ENCODE measurements at places on chromosomes 13 and 19. TPM values are rescaled to one million over a fixed set of nuclear protein-coding genes. Genes with fewer than 3 reads are reported as not detected.

DNA sequence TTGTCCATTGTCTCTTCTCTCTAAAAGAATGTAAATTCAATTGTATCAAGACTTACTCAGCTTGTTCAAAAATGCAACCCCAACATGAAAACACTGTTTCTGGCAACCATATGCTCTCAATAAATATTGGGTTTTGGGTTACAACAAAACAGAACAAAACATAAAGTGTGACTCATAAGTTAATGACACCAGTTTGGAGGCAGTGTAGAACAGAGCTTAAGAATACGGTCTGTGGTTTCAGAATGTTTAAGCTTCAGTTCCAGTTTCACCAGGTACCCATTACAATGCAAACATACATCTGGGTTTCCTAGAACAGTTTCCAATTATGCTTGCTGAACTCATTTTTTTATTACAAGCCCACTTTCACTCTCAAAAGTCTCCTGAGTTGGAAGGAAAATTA is 285.8 kb upstream of the PCDH9 start:
- no peaks in the 10 kb centered on the region for H3K36me3 ChIP-seq
- no peaks in the 10 kb centered on the region for H3K27me3 ChIP-seq
- no peak overlapping the region for H3K4me3 ChIP-seq
- no peak for DNase-seq
- H3K27ac ChIP-seq = no peak overlapping the region
- no peaks in the 10 kb centered on the region for H3K4me1 ChIP-seq

DNA sequence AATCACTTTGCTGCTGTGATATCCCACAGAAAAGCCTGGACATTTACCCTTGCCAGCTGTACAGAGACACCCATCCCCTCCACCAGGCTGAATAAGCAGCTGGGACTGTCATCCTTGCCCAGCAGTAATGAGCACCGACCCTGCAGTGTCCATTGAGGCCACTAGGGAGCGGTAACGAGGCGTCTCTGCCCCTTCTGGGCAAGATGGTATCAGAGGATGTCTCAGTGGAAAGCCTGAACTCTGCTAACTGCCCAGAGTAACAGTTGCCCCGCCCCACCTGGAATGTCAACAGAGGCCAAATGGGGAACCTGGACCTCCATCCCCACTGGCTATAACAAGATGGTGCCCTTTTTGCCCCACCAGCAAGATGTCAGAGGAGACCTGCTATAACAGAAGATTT is 22.8 kb upstream of the CEACAM20 start:
- no peaks in the 10 kb centered on the region for H3K27me3 ChIP-seq
- no peak overlapping the region for H3K4me3 ChIP-seq
- no peak for DNase-seq
- no peak overlapping the region for H3K27ac ChIP-seq

The OR10H1 gene
- not detected for total RNA-seq

- no peaks in the 10 kb centered on the region for H3K27me3 ChIP-seq
- H3K27ac ChIP-seq = no peak overlapping the region
- no peak for DNase-seq
- no peaks in the 10 kb centered on the region for H3K36me3 ChIP-seq
These were observed 43.3 kb upstream of the PEPD start for GRCh38 chr19:33564836-33565338.

DNA sequence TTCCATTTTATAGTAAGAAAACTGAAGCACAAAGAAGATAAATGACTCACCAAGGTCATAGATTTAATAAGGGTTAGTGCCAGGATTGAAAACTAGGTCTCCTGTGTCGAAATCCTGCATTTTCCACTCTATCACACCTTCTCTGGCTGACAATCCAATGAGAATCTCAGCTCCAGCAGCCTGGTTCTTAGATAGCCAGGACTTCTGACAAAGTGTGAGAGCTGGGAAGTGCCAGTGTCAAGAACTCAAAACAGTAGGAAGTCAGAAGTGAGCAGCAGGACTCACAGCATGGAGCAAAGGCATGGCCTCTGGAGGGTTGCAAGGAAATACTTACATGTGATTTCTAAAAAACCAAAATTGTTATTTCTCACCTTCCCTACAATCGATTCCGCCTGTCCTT is 24.3 kb downstream of the KCTD12 start:
- no peak overlapping the region for H3K27ac ChIP-seq
- H3K4me1 ChIP-seq = no peaks in the 10 kb centered on the region
- H3K36me3 ChIP-seq = no peaks in the 10 kb centered on the region
- no peak for DNase-seq
- no peak overlapping the region for H3K4me3 ChIP-seq

DNA sequence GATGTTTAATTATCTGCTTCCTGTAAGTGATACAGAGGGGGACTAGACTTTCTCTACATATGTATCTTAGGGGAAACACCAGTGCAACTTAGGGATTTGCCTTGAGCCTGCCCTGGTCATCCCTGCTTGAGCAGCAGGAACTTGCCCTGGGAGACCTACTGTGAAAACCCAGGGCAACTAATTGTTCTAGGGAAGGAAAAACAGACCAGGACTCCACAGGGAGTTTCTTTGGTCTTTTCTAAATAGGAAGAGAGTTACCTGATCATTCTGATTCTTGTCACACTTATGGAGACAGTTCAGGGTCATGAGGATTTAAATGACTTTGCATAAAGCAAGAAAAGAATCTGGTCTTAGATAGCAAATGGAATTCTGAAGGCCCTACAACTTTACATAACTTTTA is 89.1 kb downstream of the WASF3 start:
- no peaks in the 10 kb centered on the region for H3K4me1 ChIP-seq
- no peak overlapping the region for H3K27ac ChIP-seq
- no peaks in the 10 kb centered on the region for H3K36me3 ChIP-seq
- H3K27me3 ChIP-seq = 0 out of 2 replicates have a peak, but pooled peaks cover 1% of the 10 kb centered on the region
- no peak overlapping the region for H3K4me3 ChIP-seq

The NCAN gene
- not detected for total RNA-seq

The SMIM44 gene
- not detected for total RNA-seq

DNA sequence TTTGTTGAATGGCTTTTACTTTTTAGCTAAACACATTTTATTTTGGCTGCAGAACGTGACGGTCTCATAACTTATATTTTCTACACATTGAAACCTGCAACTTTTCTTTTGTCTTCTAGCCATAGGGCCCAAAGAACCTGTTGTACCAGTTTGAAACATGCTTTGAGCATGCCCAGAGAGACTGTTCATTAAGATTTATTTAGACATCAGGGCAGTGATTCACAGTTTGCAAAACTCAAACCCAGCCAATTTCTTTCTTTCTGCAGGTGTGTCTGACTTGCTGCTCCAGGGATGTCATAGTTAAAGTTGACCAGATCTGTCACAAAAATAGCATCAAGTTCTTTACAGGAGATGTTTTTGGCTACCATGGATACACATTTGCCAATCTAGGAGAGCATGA is 22.0 kb downstream of the SAE1 start:
- peaks cover 3% of the 10 kb centered on the region for H3K36me3 ChIP-seq
- H3K27ac ChIP-seq = peak overlapping the region; percentile 31
- H3K4me1 ChIP-seq = peaks cover 33% of the 10 kb centered on the region
- DNase-seq = no peak
- H3K27me3 ChIP-seq = no peaks in the 10 kb centered on the region
- no peak overlapping the region for H3K4me3 ChIP-seq

The CNMD gene
- not detected for total RNA-seq

The BST2 gene
- 98.4 TPM for total RNA-seq

- DNase-seq = no peak
- peaks cover 11% of the 10 kb centered on the region for H3K36me3 ChIP-seq
- peak overlapping the region; percentile 76 for H3K4me3 ChIP-seq
- peaks cover 24% of the 10 kb centered on the region for H3K4me1 ChIP-seq
- no peaks in the 10 kb centered on the region for H3K27me3 ChIP-seq
These were observed 2.4 kb downstream of the GDF15 start for GRCh38 chr19:18388100-18388959.

GRCh38 chr19:31716826-31717225 is 367.6 kb upstream of the TSHZ3 start:
- H3K36me3 ChIP-seq = no peaks in the 10 kb centered on the region
- H3K27ac ChIP-seq = no peak overlapping the region
- DNase-seq = no peak
- no peaks in the 10 kb centered on the region for H3K4me1 ChIP-seq
- H3K4me3 ChIP-seq = no peak overlapping the region

DNA sequence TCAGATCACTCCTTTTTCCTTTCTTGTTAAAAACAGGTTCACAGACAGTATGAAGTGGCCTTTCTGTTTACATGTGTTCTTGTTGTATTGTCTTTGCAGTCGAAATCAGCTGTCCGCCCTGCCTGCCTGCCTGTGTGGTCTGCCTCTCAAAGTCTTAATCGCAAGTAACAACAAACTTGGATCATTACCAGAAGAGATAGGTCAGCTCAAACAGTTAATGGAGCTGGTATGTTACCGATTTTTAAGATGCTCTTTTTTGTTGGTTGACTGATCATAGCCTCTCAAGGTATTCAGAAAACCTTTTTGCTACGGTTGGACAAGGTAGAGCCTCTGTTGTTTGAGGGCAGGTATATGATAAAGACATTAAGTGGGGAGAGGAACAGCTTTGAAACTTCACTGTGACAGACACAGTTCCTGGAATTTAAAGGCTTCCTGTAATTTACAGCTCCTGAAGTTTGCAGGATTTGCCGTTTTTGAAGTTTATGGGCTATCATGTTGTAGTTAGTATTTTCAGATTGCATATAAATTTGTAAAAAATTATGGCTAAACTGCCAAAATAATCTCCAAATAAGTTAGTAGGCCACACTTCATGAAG is 116.1 kb downstream of the LRCH1 start:
- no peaks in the 10 kb centered on the region for H3K27me3 ChIP-seq
- no peak overlapping the region for H3K4me3 ChIP-seq
- H3K27ac ChIP-seq = no peak overlapping the region

DNA sequence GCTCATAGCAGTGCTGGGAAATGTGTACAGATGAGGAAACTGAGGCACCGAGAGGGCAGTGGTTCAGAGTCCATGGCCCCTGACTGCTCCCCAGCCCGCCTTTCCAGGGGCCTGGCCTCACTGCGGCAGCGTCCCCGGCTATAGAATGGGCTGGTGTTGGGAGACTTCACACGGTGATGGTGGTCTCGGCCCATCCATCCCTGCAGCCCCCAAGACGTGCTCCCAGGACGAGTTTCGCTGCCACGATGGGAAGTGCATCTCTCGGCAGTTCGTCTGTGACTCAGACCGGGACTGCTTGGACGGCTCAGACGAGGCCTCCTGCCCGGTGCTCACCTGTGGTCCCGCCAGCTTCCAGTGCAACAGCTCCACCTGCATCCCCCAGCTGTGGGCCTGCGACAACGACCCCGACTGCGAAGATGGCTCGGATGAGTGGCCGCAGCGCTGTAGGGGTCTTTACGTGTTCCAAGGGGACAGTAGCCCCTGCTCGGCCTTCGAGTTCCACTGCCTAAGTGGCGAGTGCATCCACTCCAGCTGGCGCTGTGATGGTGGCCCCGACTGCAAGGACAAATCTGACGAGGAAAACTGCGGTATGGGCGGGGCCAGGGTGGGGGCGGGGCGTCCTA is 15.9 kb downstream of the LDLR start:
- no peaks in the 10 kb centered on the region for H3K4me1 ChIP-seq
- no peaks in the 10 kb centered on the region for H3K27me3 ChIP-seq
- peaks cover 14% of the 10 kb centered on the region for H3K36me3 ChIP-seq

The ANGPTL8 gene
- not detected for total RNA-seq

GRCh38 chr19:38233740-38234251 is 9.8 kb upstream of the DPF1 start:
- H3K27me3 ChIP-seq = no peaks in the 10 kb centered on the region
- DNase-seq = peak; percentile 80
- H3K36me3 ChIP-seq = no peaks in the 10 kb centered on the region
- H3K4me3 ChIP-seq = no peak overlapping the region
- no peak overlapping the region for H3K27ac ChIP-seq

DNA sequence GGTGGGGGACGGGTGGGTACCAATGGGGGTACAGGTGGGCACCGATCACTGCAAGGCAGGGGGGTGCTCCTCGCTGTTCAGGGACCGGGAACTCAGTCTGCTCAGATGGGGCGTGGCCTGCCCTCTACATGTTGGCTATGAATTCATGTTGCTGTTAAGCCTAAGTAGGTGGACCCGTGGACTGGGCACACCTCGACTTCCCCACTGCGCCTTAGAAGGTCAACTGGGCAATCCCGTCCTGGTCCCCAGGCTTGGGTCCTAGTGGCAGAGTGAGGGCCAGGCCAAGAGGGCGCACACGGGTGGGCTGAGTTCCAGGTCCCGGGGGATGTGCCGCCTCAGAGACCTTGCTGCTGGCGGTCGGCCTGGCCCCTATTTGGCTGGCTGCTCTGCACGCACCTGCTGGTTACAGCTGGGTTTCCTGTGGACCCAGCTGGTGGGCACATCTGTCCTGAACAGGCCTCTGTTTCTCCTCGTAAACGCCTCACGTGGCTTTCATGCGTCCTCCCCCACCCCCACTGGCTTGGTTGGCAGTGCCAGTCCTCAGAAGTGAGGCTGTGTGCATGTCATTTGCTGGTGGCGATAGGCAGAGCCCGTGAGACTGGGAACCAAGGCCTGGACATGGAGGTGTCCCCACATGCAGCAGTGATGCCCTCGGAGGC is 13.5 kb upstream of the ZNF554 start:
- 0 out of 2 replicates have a peak, but pooled peaks cover 1% of the 10 kb centered on the region for H3K36me3 ChIP-seq
- DNase-seq = no peak
- peaks cover 7% of the 10 kb centered on the region for H3K4me1 ChIP-seq
- H3K27ac ChIP-seq = no peak overlapping the region

DNA sequence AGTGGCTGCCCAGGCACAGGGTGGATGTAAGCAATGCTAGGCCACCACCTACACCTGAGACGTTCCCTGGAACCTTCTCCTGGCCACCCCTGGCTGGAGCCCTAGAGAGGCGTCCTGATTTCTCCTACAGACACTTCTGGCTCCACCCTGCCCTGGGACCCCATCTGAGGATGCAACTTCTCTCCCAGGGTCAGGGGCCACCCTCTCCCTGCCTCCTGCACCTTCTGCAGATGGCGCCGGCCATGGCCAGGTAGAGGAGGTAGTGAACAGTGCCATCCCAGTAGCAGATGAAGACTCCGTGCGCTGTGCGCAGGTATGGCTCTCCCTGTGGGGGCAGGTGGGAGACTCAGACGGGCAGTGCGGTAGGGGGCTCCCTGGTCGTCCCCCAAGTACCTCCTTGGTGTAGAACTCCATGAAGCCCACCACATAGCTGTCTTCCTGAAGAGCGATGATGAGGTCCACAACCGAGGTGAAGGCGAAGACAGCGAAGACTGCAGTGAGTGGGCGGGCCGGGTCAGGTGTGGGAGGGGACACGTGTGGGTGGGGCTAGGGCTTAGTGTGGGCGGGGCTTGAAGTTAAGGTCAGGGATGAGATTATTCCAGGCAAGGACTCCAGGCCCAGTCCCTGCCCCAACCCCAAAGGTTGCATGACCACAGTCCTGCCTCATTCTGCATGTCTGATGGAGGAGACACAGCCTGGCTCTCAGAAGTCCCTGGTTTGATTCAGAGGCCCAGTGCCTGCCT is 3.0 kb downstream of the TM6SF2 start:
- no peaks in the 10 kb centered on the region for H3K36me3 ChIP-seq
- no peak overlapping the region for H3K27ac ChIP-seq
- no peaks in the 10 kb centered on the region for H3K27me3 ChIP-seq
- no peak overlapping the region for H3K4me3 ChIP-seq

- DNase-seq = no peak
- H3K27me3 ChIP-seq = peaks cover 6% of the 10 kb centered on the region
- H3K4me1 ChIP-seq = peaks cover 14% of the 10 kb centered on the region
These were observed 654 bp downstream of the ZIC5 start for GRCh38 chr13:99970651-99971575.

GRCh38 chr19:16804176-16804575 is 25.0 kb upstream of the SIN3B start:
- DNase-seq = no peak
- no peaks in the 10 kb centered on the region for H3K27me3 ChIP-seq
- no peaks in the 10 kb centered on the region for H3K4me1 ChIP-seq
- no peaks in the 10 kb centered on the region for H3K36me3 ChIP-seq
- no peak overlapping the region for H3K27ac ChIP-seq
